ENCODE measurements at places on chromosomes 4 and X.

DNA sequence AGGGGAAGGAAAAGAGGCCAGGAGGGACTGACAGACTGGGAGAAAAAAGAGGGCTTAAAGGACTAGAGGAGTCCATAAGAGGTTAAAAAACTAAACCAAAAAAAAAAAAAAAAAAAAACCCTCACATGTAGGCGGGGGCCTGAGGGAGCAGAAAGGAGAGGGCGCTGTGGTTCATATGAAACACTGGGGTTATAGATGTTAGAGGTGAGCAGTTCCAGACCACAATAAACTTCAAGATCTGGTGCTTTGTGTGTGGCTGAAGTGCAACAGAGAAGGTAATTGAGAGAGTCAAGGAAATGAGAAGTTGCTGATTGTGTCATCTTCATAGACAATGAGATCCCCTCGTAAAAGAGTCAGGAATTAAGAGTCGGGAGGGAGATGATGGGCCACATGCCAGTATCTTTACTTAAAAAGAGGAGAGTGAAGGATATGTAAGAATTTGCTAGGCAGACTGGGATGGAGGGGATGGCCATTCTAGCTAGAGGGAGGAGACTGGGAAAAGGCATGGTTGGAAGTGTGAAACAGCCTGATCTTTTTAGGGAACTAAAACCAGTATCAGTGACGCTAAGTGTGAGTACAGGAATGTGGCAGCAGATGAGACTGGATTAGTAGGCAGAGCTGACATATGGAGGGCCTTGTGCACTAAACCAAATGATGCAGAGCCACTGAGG lies 18.4 kb upstream of the OGT start:
- no peak for DNase-seq

GRCh38 chr4:6727943-6728250 lies 11.9 kb downstream of the BLOC1S4 start:
- no peak for DNase-seq

GRCh38 chr4:1330761-1331590 lies 16.0 kb upstream of the UVSSA start:
- DNase-seq = no peak

- no peak for DNase-seq
Measured at GRCh38 chr4:4829837-4830236, 29.6 kb upstream of the MSX1 start.

DNA sequence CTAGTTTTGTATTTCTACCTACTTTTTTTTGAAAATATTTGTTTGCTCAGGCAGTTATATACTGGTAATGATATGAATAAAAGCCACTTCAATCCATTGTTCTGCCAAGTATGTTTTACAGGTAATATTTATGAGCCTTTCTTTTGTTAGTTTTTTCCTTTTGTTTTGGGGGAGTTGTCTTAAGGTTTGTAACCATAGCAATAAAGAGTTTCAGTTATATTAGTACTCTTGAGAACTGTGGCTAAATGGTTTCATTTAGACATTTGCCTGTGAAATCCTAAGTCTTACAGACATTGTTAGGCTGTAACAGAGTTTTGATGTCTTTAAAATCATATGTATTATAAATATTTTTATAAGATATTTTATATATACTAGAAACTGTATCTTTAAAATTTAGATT lies 150.1 kb downstream of the DIPK2B start:
- no peak for DNase-seq

GRCh38 chr4:102129810-102130209 lies 215.5 kb downstream of the SLC39A8 start:
- DNase-seq = no peak

DNA sequence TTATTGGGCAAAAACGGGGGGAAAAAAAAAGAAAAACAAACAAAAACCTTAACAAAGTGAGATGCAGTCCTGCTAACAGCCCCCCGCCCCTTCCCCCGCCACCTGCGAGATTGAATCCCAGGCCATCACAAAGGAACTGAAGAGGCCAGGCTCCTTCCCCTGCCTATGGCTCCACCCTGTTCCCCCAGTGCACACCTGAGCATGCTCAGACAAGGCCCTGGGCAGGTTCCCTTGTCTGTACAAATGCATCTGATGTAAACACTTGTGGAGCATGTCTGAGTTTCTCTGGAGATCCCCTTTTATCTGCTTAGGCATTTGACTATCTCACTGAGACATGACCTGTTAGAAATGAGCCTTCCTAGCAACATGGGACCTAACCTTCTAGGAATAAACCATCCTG lies 983.7 kb upstream of the PABPC4L start:
- DNase-seq = no peak

Data from fibroblast of the conjunctiva (primary cell).